ENCODE measurements at places on chromosomes 7 and 10.

- DNase-seq, result no peak
Measured at GRCh38 chr7:28908775-28909174, 49.4 kb downstream of the TRIL start.

DNA sequence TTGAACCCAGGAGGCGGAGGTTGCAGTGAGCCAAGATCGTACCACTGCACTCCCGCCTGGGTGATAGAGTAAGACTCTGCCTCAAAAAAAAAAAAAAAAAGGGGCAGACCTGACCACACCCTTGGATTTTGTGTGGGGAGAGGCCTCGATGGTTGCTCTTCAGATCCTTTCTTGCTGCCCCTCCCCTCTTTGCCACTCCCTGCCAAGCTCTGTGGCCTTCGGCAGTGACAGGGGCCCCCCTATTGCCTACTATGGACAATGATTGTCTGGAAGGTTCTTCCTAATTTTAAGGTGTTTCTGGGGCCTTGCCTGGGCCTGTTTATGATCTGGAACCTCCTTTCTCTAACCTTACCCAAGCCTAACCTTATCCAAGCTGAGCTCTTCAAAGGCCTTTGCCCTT, 795 bp downstream of the PRF1 start:
- no peak for DNase-seq

DNA sequence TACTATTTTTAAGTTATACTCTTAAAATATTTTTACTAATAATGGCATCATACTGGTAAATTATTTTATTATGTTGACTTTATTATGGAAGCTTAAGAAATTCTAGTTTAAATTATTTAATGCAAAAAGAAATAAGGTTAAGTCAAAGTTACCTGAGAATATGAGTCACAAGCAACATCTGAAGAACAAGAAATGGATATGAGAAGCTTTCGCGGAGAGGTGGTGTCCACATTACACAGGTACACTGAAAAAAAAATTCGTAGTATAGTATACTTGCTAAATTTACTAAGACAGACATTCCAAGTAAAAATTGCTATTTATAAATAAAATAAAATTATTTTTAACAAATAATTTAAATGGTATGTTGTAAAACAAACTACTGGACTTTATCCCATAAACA, 143.8 kb downstream of the AVL9 start:
- no peak for DNase-seq

- no peak for DNase-seq
Measured at GRCh38 chr10:109929501-109930219, 6.3 kb upstream of the XPNPEP1 start.

GRCh38 chr10:92142512-92142911, 148.4 kb downstream of the CPEB3 start:
- no peak for DNase-seq

- DNase-seq, result peak; percentile 11
Measured at GRCh38 chr7:37234928-37235327, 213.7 kb downstream of the ELMO1 start.

DNA sequence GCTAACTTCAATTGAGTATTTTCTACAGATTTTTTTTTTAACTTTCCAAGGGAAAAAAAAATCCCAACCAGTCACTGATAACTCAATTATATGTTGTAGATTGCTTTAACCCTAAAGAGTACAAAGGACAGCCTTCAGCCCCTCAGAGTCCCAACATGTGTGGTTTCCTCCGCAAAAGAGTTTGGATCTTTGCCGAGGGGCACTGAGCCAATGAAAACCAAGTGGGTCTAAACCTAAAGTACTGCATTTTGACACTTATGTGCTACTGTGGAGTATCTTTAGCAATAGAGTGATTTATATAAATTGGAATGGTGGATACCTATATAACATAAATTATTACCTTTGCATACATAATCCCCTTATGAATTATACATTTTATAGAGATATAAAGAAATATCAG, 91.5 kb downstream of the SEMA3D start:
- no peak for DNase-seq
